ENCODE measurements at places on chromosomes 3 and 15. TPM values are rescaled to one million over a fixed set of nuclear protein-coding genes. Genes with fewer than 3 reads are reported as not detected.

Gene GABRA5
- not detected for total RNA-seq

Gene TMCO5A
- total RNA-seq, result not detected

Gene UTS2B
- total RNA-seq, result 1.7 TPM

Gene PROK2
- total RNA-seq, result not detected

Gene IL17RD
- total RNA-seq, result 1.00 TPM

Gene TRIM42
- total RNA-seq, result not detected

Gene RASL12
- 6.7 TPM for total RNA-seq

Gene C3orf49
- total RNA-seq, result not detected

Gene CISH
- total RNA-seq, result 3.5 TPM

Gene BTLA
- not detected for total RNA-seq

Gene EFHB
- total RNA-seq, result 4.4 TPM

Gene KBTBD13
- not detected for total RNA-seq

Gene SAMD7
- not detected for total RNA-seq

Gene GOLGA6L1
- total RNA-seq, result not detected

Gene DYNLT2B
- total RNA-seq, result 5.5 TPM

Data from cardiac ventricle fibroblast (primary cell).